Spinal cord (tissue), 10 donors: ENCODE measurements at places on chromosomes 1 and 21. TPM values are rescaled to one million over a fixed set of nuclear protein-coding genes. Genes with fewer than 3 reads are reported as not detected.

- H3K36me3 ChIP-seq, result peaks cover 21% of the 10 kb centered on the region
- peak; percentile 40 for DNase-seq
Measured at GRCh38 chr1:247332623-247333361, 1.1 kb upstream of the ZNF496 start.

- no peak for DNase-seq
- no peaks in the 10 kb centered on the region for H3K27me3 ChIP-seq
- H3K4me1 ChIP-seq, result peaks cover 20% of the 10 kb centered on the region
Measured at GRCh38 chr1:3924186-3924824, 24.2 kb upstream of the C1orf174 start.

DNA sequence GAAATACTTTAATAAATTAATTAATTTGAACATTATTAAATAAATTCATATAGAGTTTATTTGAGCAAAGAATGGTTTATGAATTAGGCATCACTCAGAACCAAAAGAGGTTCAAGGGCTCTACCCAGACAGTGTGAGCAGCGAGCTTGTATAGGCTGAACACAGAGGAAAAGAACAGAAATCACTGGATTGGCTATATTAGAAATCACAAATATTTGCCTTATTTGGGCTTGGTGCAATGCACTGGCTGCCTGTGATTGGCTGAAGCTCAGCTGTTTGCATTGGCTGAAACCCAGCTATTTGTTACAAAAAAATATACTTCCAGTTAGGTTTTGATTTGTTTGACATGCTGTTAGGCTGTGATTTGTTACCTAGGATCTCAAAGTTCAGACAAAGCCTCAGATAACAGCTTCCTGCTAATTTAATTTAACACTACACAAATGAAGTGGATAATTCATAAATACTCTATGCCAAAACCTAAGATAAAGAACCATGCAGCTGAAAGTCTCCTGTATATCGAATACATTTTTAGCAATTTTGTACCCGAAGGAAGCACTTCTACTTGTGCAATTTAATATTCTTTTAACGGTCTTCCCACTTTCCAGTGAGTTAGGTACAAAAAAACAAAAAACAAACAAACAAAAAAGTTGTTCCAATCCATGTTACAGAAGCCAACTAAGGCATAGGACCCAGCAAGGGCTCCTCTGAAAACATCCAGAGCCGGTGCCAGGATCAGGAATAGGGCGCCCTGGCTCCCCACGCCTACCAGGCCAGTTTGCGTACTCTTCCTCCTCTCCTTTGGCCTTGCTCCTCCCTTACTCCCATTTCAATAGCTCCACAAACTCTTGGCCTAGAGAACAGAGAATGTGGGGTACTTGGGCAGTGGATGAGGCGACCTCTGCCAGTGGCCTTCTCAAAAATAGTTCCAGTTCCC, 179.1 kb downstream of the DUSP10 start:
- H3K4me1 ChIP-seq, result no peaks in the 10 kb centered on the region
- H3K36me3 ChIP-seq, result no peaks in the 10 kb centered on the region
- no peak overlapping the region for H3K4me3 ChIP-seq

GRCh38 chr1:156217871-156218270, 5.1 kb downstream of the PMF1 start:
- H3K4me3 ChIP-seq, result no peak overlapping the region
- no peaks in the 10 kb centered on the region for H3K27me3 ChIP-seq
- DNase-seq, result no peak
- peaks cover 12% of the 10 kb centered on the region for H3K4me1 ChIP-seq
- peaks cover 34% of the 10 kb centered on the region for H3K36me3 ChIP-seq

- DNase-seq, result no peak
- no peak overlapping the region for H3K27ac ChIP-seq
- H3K27me3 ChIP-seq, result no peaks in the 10 kb centered on the region
- H3K36me3 ChIP-seq, result no peaks in the 10 kb centered on the region
Measured at GRCh38 chr1:17314491-17314971, 6.5 kb downstream of the PADI4 start.

DNA sequence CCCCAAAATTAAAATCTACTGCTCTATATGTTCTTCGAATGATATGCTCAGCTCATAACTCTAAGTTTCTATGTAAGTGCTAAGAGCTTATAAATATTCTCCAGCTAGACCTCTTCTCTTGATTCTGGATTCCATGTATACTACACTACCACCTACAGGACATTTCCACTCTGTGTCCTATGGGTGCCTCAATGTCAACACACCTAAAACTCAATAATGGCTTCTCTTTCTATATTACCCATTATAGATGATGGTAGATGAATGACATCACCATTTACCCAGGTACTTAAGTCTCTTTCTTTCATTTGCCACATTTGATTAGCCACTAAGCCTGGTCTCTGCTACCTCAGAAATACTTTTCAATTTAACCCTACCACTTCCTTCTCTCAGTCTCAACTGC, 41.3 kb downstream of the TBX19 start:
- no peaks in the 10 kb centered on the region for H3K27me3 ChIP-seq
- DNase-seq, result no peak
- no peaks in the 10 kb centered on the region for H3K4me1 ChIP-seq
- no peaks in the 10 kb centered on the region for H3K36me3 ChIP-seq
- H3K4me3 ChIP-seq, result no peak overlapping the region

DNA sequence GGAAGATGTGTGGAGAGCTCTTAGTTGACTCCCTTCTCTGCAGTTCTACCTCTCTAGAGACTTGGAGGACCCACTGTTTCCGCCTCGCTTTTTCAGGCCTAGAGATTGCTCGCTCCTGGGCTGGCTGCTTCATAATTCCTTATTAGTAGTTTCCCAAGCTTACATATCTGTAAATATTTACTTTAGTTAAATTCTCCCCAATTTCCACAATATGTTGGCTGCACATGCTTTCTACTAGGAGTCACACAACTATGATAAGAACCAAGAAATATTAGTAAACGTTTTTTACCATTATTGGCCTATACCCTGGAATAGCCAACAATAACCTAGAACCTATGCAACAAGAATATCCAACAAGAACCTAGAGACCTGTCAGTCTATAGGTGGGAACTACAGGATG, 129.0 kb upstream of the RUNX1 start:
- no peaks in the 10 kb centered on the region for H3K4me1 ChIP-seq
- no peak overlapping the region for H3K27ac ChIP-seq
- H3K36me3 ChIP-seq, result no peaks in the 10 kb centered on the region
- no peak overlapping the region for H3K4me3 ChIP-seq
- DNase-seq, result no peak

DNA sequence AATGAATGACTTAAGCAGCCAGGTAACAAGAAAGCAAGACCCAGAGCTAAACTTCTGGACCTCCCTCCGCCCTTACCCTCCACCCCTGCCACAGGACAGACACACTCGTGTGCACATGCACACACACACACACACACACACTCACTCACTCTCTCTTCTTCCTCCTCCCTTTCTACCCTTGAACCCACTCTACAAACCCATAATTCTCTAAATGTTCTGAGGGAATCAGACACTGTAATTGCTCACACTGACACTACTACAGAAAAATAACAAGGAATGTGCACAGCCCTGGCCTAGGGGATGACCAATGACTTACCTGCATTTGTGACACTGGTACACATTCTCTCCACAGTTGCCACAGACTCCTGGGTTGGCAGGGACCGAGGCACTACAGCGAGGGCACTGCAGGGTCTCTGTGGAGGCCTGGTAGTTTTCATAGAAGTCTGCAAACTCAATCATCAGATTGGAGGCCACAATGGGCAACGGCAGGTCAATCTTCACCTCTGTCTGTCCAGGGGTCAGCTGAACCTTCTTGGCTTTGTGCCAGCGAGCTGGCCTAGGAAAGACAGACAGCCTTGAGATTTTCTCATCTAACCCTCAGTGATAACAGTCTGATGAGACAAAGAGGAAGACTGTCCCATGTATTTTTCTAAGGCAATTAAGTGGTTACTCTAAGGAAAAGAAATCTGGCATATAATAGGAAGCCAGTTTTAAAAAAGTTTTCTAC, 94.8 kb downstream of the UBR4 start:
- peaks cover 83% of the 10 kb centered on the region for H3K36me3 ChIP-seq
- H3K4me1 ChIP-seq, result no peaks in the 10 kb centered on the region
- H3K27me3 ChIP-seq, result no peaks in the 10 kb centered on the region
- no peak overlapping the region for H3K27ac ChIP-seq
- no peak overlapping the region for H3K4me3 ChIP-seq

DNA sequence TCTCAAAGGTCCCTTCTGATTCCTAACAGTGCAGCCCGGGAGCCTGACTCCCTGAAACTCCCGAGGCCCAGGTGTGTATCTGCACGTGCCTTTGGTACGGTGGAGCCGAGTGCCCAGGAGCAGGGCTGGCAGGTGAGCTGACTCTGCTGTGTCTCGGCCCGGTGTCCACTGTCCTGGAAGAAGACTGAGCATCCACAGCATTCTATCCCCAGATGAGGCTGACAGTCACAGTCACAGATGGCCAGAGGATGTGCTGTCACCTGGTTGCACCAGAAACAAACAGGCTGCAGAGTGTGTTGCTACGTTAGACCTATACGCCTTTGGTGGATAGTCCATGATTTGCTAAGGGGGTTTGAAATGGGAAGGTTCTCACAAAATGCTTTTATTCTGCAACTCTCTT, 9.8 kb downstream of the ETV3L start:
- no peak overlapping the region for H3K4me3 ChIP-seq
- peaks cover 27% of the 10 kb centered on the region for H3K4me1 ChIP-seq
- no peaks in the 10 kb centered on the region for H3K27me3 ChIP-seq
- H3K36me3 ChIP-seq, result no peaks in the 10 kb centered on the region
- no peak overlapping the region for H3K27ac ChIP-seq

GRCh38 chr1:206766251-206766856, 4.2 kb upstream of the IL19 start:
- H3K27ac ChIP-seq, result no peak overlapping the region
- no peak for DNase-seq
- H3K4me3 ChIP-seq, result no peak overlapping the region
- no peaks in the 10 kb centered on the region for H3K36me3 ChIP-seq
- H3K4me1 ChIP-seq, result no peaks in the 10 kb centered on the region

DNA sequence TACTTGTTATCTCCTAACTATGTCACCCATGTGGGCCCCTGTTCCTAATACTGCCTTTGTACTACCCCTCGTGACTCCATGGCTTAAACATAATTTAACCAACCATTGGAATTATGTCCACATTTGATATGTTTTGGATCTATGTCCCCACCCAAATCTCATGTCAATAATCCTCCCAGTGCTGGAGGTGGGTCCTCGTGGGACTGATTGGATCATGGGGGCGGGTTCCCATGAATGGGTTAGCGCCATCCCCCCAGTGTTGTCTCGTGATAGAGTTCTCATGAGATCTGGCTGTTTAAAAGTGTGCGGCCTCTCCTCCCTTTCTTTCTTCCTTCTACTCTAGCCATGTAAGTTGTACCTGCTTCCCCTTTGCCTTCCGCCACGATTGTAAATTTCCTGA, 9.8 kb downstream of the CBR1 start:
- no peak overlapping the region for H3K4me3 ChIP-seq
- H3K27ac ChIP-seq, result no peak overlapping the region

TARS2 gene
- total RNA-seq, result 23.4 TPM

FCGR3A gene
- 5.6 TPM for total RNA-seq

SHISAL2A gene
- 0.30 TPM for total RNA-seq

ALDH4A1 gene
- 17.6 TPM for total RNA-seq

DNA sequence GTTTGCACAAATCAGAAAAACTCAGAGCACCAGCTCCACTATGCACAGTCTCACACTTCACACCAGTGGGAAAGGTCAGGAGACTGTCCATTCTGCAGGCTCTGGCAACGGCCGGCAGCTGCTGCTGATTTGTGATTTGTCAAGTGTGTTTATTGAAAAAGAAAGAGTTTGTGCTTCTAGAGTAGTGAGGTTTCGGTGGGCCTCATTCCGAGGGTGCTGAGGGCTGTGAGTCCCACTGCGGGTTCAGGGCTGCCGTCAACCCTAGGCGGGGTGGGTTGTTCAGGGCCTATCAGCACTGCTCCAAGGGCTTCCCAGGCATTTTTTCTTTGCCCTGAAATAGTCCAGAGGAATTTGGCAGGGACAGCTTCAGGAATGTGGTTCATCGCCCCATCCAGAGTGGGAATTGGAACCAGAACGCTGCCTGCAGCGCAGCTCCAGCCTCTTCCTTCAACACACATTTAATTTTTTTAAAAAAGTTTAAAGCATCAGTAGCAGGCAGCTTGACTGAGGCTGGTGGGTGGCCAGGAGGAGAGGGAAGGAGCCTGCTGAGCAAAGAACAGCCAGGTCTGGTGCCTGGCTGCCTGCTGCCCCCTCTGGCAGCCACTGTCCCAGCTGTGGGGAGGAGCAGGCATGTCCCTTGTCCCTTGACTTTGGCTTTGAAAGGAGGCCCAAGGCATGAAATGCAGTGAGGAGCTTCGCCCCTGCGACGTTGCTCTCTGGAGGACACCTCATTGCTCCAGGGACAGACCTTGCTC, 19.7 kb downstream of the STUM start:
- H3K4me3 ChIP-seq, result no peak overlapping the region
- no peaks in the 10 kb centered on the region for H3K36me3 ChIP-seq
- H3K27ac ChIP-seq, result no peak overlapping the region
- no peaks in the 10 kb centered on the region for H3K27me3 ChIP-seq
- peaks cover 30% of the 10 kb centered on the region for H3K4me1 ChIP-seq

DNA sequence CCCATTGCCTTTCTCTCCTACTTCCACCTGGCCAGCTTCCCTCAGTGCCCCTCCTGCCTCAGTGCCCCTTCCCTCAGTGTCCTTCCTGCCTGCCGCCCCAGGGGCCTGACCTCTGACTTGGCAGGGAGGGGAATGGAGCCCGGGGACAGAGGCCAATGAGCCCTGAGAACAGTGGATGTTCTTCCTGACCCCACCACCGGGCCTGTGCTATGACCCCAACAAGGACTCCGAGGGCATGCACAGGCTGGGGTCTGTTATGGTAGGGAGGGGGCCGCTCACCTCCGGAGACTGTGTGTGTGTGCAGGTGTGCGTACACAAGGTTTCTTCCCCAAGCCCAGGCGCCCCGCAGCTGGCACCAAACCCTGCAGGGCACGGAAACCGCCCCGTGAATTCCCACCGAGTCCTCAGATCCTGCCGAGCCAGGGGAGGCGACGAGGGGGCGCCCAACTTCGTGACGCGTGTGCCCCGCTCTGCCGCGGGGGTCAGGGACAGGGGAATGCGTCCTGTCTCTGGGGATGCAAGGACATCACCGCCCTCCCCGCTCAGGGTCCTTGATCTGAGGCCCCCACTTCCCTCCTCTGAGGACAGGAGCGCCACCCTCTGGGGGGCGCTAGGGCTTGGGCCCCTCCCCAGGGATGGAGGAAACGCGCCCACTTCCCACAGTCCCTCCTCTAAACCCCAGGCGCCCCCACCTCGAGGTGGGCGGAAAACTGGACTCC, 766 bp downstream of the RAP1GAP start:
- no peak for DNase-seq
- peaks cover 16% of the 10 kb centered on the region for H3K36me3 ChIP-seq
- H3K27ac ChIP-seq, result no peak overlapping the region
- H3K4me1 ChIP-seq, result peaks cover 78% of the 10 kb centered on the region
- peaks cover 24% of the 10 kb centered on the region for H3K27me3 ChIP-seq

DNA sequence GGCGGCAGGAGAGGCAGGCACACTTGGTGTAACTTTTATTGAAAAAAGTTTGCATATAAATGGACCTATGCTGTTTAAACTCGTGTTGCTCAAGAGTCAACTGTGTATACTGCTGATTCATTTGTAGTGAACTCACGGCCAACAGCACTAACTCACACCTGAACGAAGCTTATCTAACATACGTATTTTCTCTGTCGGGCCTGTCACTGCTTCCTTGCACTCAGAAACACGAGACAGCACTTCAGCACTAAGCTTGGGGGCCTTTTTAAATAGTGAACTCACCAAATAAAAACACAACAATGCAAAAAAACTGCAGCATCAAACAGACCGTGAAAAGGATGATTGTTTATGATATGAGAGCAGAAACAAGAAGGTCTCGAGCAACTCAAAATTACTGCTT, 58.9 kb upstream of the NEK2 start:
- no peak overlapping the region for H3K27ac ChIP-seq
- no peak overlapping the region for H3K4me3 ChIP-seq
- H3K27me3 ChIP-seq, result no peaks in the 10 kb centered on the region
- peaks cover 33% of the 10 kb centered on the region for H3K4me1 ChIP-seq
- no peak for DNase-seq
- H3K36me3 ChIP-seq, result no peaks in the 10 kb centered on the region
